ENCODE measurements at places on chromosomes 7 and 10.

GRCh38 chr10:79081353-79082034, 12.7 kb downstream of the ZMIZ1 start:
- no peak for DNase-seq

GRCh38 chr10:62665771-62666170, 138.7 kb upstream of the ADO start:
- DNase-seq, result no peak

GRCh38 chr10:1292611-1293031, 236.4 kb downstream of the WDR37 start:
- no peak for DNase-seq

DNA sequence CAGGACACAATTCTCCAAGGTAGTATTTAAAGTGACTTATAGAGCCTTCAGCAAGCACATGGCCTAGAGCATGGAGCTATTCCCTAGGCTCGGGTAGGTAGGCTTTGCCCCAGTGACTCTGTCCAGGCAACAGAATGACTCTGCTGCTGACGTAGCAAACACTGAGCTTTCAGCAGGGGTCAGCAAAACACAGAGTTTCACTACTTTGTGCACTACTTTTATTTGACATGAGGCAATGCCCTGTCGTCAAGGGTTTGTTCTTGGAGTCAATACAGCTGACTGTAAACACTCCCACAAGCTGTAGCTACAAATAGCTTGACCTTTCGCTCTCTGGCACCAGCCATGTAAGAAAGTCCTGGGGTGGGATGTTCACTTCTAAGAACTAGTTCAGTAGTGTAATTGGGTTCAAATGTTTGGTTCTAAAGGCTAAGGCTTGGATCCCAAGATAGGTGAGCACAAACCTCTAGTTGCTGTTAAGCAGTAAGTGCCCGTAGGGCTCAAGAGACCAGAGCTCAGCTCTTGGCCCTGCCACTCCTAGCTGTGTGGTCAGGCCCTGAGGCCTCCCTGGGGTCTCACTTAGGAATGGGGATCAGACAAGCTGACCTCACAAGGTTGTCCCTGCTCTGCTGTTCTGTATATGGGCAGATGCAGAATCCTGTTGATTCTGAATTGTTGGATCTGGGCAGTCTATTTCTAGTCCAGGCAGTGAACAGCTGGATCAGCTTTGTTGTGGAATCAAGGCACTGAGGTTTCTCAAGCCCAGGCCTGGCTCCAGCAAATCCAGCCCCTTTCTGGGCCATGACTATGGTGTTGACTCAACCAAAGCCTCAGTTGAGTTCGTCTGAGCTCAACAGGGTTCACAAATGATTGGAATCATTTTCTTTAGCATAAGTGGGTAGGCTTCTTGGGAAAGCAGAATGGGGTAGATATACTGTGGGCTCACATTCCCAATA, 10.7 kb downstream of the NODAL start:
- no peak for DNase-seq

DNA sequence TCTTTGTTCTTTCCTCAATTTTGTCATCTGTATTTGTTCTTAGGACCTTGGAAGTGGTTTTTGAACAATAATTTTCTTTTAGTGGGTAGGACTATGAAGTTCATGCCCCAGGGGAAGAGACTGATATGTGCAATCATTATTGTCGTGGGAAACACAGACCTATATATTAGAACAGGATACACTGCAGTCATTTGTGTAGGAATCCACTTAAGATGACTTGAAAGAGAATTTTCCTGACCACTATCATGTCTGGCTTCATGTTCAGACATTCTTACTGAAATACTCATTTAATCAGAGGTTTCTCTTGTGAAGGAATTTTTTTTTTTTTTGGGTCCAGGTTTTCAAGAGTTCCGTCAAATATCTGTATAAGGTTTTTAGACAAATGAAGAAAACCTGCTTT, 163.6 kb downstream of the SUGCT start:
- DNase-seq, result no peak

DNA sequence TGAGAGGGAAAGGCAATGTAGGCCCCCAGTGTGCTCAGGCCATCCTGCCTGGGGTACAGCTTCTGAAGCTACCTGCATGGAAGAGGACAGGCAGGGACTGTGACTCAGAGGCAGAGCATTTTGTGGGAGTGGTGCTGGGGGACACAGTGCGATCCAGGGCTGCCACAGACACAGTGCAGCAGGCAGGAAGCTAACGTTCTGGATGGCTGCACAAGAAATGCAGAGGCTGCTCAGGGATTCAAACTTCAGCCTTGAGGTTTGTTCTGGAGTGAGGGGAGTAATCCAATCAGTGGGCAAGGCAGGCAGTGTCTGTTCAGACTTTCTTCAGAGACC, 648.0 kb upstream of the IGFBP3 start:
- DNase-seq, result no peak

DNA sequence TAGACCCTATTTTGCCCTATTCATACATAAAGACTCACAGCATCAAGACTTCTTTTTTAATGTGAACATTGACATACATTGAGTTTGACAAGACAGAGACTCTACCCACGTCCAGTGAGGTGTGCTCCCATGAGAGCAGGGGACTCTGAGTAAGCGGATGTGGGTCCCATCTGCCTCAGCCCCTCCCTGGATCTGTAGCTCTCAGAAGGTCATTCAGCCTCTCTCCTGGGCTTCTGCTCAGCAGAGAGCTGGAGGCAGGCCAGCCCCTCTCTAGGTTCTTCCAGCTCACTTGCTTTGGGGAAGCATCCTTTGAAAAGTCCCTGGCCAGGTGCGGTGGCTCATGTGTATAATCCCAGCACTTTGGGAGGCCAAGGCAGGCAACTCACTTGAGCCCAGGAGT, 146.9 kb upstream of the ZMIZ1 start:
- no peak for DNase-seq

GRCh38 chr10:114920459-114920858, 17.5 kb upstream of the TRUB1 start:
- DNase-seq, result no peak

- no peak for DNase-seq
Measured at GRCh38 chr10:132551808-132552130, 14.2 kb downstream of the INPP5A start.

GRCh38 chr10:49298983-49299815, at the start of gene C10orf71:
TSS of gene C10orf71 (plus strand) at chr10:49299170. CDS start at chr10:49322546, 23,376 bp downstream.
- no peak for DNase-seq

DNA sequence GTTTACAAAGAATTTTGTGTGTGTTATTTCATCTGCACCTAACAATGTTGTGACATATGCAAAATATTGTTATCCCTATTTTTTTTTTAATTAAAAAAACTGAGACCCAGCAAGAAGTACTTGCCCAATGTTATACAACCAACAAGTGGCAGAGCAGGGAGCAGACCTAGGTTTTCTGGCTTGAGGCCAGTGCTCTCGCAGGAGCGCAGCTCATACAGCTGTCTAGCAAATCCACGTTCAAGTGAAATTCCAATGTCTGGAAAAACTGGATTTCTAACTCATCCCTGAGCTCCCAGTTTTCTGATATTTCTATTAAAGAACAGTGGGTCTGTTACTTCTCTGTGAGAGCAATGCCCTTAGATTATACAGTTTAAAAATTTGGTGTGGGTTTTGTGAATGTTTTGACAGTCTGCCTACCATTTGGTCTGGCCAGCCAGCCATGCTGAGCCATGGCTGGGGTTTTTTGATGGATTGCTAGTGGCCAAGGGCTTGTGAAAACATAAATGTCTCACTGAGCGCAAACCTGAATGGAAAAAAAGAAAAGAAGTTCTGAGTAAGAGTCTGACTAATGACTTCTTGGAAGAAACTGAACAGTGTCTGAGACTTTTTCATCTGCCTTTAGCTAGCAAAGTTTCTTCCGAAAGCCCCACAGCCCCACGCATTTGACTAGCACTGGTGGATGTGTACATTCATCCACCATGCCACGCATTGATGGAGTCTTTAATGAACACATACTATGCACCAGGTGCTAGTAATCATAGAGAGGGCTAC, 15.4 kb upstream of the PRF1 start:
- DNase-seq, result no peak

DNA sequence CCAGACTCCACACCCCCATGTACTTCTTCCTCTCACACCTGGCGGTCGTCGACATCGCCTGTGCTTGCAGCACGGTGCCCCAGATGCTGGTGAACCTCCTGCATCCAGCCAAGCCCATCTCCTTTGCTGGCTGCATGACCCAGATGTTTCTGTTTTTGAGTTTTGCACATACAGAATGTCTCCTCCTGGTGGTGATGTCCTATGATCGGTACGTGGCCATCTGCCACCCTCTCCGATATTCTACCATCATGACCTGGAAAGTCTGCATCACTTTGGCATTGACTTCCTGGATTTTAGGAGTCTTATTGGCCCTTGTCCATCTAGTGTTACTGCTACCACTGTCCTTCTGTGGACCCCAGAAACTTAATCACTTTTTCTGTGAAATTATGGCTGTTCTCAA, 4.8 kb downstream of the OR2A25 start:
- DNase-seq, result no peak

DNA sequence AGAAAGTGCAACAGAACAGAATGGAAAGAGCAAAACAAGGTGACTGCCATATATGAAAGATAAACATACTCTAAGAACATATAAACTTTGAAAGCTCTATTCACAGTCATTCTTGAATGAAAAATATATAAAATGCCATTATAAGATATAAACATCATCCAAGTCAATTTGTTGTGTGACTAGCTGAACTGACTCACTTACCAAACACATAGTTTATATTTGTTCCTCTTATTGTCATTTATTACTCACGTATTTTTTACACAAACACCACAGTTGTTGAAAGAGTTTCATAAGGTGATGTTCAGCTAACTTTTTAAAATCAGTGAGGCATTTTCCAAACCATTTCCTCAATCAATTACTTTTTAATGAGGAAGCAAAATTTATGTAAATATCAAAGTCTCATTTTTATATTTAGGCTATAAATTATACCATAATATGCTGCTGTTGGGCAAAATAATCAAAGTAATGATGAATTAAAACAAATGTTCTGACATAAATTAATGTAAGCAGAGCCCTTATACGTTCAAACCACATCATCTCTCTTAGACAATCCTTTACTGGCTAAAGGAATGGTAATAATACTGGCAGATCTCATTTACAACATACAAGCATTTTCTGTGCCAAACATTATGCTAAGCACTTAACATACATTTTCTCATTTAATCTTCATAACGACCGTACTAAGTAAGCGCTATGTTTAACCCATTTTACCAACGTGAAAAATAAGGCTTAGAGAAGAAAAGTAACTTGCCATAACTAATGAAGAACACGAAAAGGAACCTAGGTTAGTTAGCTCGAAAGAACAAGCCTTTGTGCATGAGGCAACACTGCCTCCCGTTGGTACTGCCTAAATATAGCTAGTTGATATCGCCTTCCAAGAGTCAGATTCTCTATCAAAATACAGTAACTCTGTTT, 7.3 kb downstream of the LRRN3 start:
- peak; percentile 47 for DNase-seq

DNA sequence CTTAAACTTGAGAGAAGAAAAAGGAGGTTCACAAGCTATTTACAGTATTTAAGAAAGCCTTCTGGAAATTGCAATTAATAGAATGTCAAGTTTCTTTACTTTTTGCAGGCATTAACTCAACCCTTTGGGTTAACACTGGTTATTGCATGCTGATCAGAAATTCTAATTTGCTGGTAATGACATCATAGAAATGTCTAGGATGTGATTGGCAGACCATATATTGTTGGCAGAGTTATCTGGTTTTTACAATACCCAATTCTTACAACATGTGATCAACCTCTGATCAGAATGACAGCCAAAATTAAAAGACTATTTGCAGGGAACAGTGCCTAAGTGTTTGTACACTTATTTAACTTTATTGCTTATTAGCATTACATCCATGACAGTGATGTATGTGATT, 1.6 kb upstream of the CASD1 start:
- no peak for DNase-seq

DNA sequence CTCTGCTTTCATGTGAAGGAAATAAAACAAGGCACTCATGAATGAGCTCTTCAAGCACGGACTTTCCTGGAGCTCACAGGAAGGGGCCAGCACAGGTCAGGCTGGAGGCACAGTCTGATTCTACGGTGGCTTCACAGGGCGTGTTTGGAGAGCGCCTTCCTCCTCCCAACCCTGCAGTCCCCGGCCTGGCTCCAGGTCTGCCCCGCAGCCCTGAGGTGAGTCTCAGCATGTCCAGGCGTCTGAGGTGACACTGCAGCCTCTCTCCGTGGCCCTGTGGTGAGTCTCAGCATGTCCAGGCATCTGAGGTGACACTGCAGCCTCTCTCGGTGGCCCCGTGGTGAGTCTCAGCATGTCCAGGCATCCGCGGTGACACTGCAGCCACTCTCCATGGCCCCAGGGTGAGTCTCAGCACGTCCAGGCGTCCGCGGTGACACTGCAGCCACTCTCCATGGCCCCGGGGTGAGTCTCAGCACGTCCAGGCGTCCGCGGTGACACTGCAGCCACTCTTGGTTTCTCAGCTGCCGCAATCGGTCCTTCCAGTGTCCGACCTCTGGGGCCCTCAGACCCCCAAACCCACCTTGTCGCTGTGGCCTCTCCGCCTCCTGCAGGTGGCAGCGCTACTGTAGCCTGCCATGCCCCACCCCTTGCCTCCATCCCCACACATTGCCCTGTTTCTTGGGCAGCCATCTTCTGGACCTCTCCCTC, 381.7 kb downstream of the DNAJB6 start:
- DNase-seq, result no peak

DNA sequence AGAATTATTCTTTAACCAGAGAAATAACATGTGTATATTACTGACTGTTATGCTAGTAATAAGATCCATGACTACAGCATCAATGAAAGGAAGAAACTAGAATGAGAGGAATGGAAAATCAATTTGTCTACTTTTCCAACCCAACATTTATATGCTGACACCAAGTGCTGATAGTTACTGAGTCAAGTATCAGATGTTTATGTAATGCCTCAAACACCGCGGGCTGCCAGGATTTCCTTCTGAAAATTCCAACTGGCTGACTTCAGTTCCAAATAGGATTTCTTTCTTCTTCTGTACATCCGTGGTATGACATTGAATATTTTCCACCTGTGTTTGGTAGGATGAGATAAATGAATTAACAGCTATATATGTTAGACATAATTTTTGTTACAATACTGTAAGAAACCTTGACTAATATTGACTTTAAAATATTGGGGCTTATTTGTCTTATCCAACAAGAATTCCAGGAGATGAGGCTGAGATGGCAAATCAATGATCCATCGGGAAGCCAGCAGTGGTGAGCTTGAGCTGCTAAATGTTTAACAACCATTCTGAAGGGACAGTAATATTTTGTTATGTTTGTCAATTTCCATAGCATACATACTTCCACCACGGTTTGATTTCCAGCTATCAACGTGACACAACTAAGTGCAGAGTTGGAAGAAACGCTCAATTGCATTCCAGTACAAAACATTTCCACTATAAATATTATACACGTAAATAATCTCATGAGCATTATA, 435.2 kb upstream of the AUTS2 start:
- DNase-seq, result no peak

DNA sequence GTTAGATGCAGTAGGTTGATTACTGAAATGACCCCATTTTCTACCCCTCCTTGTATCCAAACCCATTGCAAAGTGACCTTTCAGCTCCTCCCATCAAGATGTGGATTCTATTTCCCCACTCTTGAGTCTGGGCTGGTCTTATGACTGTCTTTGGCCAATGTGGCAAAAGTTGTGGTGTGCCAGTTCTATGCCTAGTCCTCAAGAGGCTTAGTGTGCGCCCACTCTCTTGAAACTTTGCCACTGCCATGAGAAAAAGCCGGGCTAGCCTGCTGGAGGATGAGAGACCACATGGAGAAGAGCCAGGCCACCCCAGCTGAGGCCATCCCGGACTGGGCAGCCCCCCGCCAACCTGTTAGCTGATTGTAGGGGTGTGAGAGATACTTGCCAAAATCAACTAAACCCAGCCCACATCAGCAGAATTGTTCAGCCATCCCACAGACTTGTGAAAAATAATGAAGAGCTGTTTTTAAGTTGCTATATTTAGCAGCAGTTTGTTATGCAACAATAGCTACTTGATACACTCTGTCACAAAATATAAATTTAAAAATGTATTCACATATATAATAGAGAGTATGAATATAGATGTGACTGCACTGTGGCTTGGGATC, 131.0 kb upstream of the PALS2 start:
- DNase-seq, result no peak
